Renal cortical epithelial cell (primary cell): ENCODE measurements at places on chromosomes 12 and 14. TPM values are rescaled to one million over a fixed set of nuclear protein-coding genes. Genes with fewer than 3 reads are reported as not detected.
A peak's percentile ranks its signal among the peaks of the same experiment; 100 is the strongest.

- DNase-seq = no peak
Observed at GRCh38 chr12:108147279-108147678, 18.2 kb downstream of the WSCD2 start.

- no peak for DNase-seq
Observed at GRCh38 chr12:53200107-53200457, 7.0 kb downstream of the ITGB7 start.

DNA sequence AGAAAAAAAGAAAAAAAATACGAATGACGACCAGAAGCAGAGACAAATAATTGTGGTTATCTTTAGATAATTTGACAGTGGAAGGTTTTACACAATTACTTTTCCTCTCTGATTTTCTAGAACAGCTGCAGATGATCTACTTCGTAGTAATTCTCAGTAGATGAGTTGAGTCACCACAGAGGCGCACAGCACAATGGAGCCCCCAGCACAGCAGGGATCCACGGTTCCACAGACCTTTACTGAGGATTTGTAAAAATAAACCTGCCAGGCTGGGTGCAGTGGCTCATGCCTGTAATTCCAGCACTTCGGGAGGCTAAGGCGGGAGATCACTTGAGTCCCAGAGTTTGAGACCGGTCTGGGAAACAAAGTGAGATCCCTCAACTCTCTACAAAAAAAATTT lies 29.3 kb downstream of the AMN start:
- no peak for DNase-seq

DNA sequence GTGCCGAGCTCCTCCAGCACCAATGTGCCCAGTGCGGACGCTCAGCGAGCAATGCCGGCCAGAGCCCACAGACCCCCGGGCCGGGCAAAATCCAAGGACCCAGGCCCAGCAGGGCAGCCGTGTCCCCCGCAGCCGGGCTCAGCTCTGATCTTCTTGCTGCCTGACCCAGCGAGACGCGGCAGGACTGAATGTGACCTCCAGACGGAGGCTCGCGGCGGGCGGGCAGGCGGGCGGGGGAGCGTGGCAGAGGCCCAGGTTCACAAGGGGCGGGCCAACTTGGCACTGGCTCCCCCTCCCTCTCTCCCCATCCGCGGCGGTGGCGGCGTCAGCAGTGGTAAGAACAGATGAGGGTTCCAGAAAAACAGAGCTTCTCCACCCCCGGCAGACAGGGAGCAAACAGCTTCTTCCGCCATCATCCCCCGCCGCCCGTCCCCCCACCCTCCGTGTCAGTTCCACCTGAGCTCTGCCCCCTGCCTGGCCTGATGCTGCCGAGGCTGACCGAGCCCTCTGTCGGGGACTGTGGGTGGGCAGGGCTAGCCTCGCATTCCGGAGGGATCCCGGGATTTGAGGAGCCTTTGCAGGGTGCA lies 94.3 kb downstream of the RFLNA start:
- peak; percentile 64 for DNase-seq

- DNase-seq = no peak
Observed at GRCh38 chr14:32478050-32478449, 149.0 kb downstream of the AKAP6 start.

DNA sequence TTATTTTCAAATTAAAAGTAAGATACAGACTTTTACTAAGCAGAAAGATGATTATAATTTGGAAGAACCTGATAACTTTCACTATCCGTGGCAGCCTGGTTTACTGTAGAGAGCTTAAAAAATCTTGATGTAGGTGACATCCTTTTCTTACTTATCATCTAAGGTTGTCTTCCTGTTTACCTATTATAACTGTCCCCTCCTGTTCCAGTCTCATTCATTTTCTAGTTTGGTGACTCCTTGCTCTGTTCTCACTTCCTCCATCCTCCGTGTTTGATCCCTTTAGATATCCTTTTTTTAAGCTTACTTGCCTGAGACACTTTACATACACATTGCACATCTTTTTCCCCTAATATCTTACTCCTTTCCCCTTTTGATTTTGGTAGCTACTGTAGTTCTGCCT lies 27.5 kb downstream of the CCDC91 start:
- no peak for DNase-seq

GRCh38 chr14:95240859-95241813 lies 78.6 kb downstream of the CLMN start:
- DNase-seq = peak; percentile 60

GRCh38 chr12:87866578-87867292 lies 162.5 kb downstream of the C12orf50 start:
- peak; percentile 33 for DNase-seq

DNA sequence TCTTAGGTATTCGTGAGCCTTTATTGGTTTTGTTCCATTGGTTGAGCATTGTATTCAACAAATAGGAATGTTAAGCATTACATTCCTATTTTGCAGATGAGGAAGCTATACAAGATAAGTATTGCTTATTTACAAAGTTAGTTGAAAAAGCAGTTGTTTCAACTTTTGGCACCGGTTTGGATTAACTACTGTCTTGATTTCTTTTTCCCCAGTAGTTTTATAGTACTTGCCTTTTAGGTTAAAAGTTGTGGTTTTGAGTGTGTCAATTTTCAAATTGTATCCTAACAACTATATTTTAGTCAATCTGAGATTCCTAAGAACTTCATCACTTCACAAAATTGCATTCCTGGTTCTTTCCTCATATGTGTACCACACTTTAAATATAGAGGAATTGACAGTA lies 23.8 kb upstream of the MBIP start:
- peak; percentile 65 for DNase-seq

DNA sequence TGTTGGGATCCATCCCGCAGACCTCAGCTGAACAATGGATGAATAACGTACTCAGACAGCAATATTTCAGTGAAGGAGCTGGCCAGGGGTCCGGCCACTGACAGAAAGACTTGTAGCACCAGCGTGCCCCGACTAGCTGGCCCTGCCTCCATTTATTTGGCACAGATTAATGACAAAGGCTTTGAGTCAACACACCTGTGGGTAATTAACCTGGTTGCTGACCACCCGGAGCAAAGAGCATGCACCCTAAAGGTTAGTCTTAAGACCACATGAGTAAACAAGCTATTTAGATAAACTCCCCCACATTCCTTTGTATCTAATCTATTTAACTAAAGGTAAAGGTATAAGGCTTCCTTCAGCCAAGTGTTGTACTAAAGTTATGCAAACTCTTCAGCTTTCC lies 868.6 kb downstream of the LRFN5 start:
- DNase-seq = no peak

DNA sequence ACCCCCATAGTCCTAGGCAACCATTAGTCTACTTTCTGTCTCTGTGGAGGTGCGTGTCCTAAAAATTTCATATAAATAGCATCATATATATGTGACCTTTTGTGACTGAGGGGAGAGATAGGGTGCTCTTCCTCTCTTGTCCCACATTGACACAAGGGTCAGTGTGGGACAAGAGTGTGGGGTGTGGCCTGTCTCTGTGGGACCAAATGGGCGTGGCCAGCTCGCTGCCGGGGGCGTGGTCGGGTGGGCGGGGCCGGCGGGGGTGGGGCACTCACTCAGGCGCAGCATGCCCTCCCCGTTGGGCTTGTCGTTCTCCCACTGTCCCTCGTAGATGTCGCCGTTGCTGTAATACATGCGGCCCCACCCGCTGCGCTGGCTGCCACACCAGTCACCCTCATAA lies 15.5 kb downstream of the MORN3 start:
- DNase-seq = no peak

GRCh38 chr14:25237845-25238244 lies 187.9 kb upstream of the STXBP6 start:
- DNase-seq = no peak

GRCh38 chr14:49940808-49941421 lies 48.0 kb downstream of the ARF6 start:
- peak; percentile 89 for DNase-seq

- no peak for DNase-seq
Observed at GRCh38 chr14:21205026-21205677, 49.3 kb upstream of the OR5AU1 start.

- DNase-seq = no peak
Observed at GRCh38 chr14:76439237-76439775, 63.4 kb downstream of the ESRRB start.

DNA sequence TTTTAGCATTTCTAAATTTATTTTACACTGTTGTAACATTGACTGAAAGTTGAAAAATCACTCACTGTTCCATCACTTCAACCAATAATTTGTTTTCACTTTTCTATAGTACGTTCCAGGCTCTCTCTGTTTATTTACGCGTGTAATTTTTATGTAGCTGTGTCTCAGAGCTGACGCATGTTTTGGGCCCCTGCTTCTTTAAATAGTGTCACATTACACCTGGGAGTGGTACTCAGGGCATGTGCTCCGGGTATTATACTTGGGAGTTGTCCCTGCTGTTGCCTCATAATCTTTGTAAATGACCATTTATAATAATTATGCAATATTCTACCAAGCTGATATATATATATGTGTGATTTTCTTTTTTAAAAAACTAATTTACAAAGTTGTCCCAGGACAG lies 132.8 kb upstream of the CPM start:
- DNase-seq = peak; percentile 47

BDKRB1 gene
- 0.10 TPM in 1 of 2 replicates, not detected in the other for total RNA-seq

KLRG1 gene
- 1.1 TPM in 1 of 2 replicates, not detected in the other for total RNA-seq

RPL10L gene
- not detected in 2 replicates for total RNA-seq

NANOG gene
- not detected in 2 replicates for total RNA-seq

KRT77 gene
- not detected in 2 replicates for total RNA-seq
